Skeletal muscle tissue (tissue), 5 donors: ENCODE measurements at places on chromosomes 6 and 20. TPM values are rescaled to one million over a fixed set of nuclear protein-coding genes. Genes with fewer than 3 reads are reported as not detected.

Gene ARMC12
- total RNA-seq, result 0.52 TPM

Gene LY86
- 6.8 TPM for total RNA-seq

Gene SLC22A3
- 8.4 TPM for total RNA-seq

Gene SLC26A8
- under 0.01 TPM for total RNA-seq

Gene MAP7
- under 0.01 TPM for total RNA-seq

Gene GPR63
- 3.1 TPM for total RNA-seq

Gene ASF1A
- total RNA-seq, result 11.5 TPM

Gene DIDO1
- 35.0 TPM for total RNA-seq

Gene SLPI
- total RNA-seq, result not detected

Gene NMBR
- total RNA-seq, result not detected

Gene MDFI
- total RNA-seq, result 37.1 TPM

Gene LY6G6F
- total RNA-seq, result not detected

Gene SEMG1
- not detected for total RNA-seq

Gene CDSN
- total RNA-seq, result not detected

Gene ADTRP
- total RNA-seq, result under 0.01 TPM

Gene GABBR1
- total RNA-seq, result 9.9 TPM

Gene F13A1
- 160 TPM for total RNA-seq

Gene MUC22
- total RNA-seq, result not detected

Gene FAM217A
- total RNA-seq, result not detected

Gene RIPOR3
- 2.6 TPM for total RNA-seq

Gene YWHAB
- 51.7 TPM for total RNA-seq

Gene MAPK13
- total RNA-seq, result 3.1 TPM

Gene CD24
- 16.7 TPM for total RNA-seq

Gene CFB
- total RNA-seq, result 3.7 TPM

Gene ZNF165
- total RNA-seq, result under 0.01 TPM

Gene EPB41L2
- 187 TPM for total RNA-seq

Gene ULBP1
- total RNA-seq, result not detected

Gene BCAS4
- 1.0 TPM for total RNA-seq

Gene MAK
- not detected for total RNA-seq

Gene SLC44A4
- total RNA-seq, result 0.52 TPM

Gene CST1
- total RNA-seq, result not detected

Gene FAXC
- total RNA-seq, result 4.2 TPM

Gene EFCAB8
- not detected for total RNA-seq

Gene PMEPA1
- 5.2 TPM for total RNA-seq

Gene RNF182
- under 0.01 TPM for total RNA-seq

Gene PRL
- 1.0 TPM for total RNA-seq

Gene TRAPPC3L
- total RNA-seq, result 0.52 TPM

Gene C6orf15
- total RNA-seq, result not detected

Gene ZSCAN26
- total RNA-seq, result 15.7 TPM

Gene SERPINB1
- 11.5 TPM for total RNA-seq

Gene BPIFB4
- not detected for total RNA-seq

Gene SUMO4
- total RNA-seq, result 0.52 TPM

Gene TNXB
- total RNA-seq, result 130 TPM

Gene ESR1
- 1.0 TPM for total RNA-seq

Gene CAGE1
- total RNA-seq, result not detected

Gene DEFB124
- total RNA-seq, result not detected

Gene ARFGEF3
- total RNA-seq, result 1.0 TPM

Gene LRRC73
- 0.52 TPM for total RNA-seq
